ENCODE measurements at places on chromosomes 12 and 14. TPM values are rescaled to one million over a fixed set of nuclear protein-coding genes. Genes with fewer than 3 reads are reported as not detected.

Gene KLRB1
- total RNA-seq, result 17.3 TPM

GRCh38 chr12:108234158-108234557 is 105.0 kb downstream of the CMKLR1 start:
- no peak for DNase-seq

- DNase-seq, result no peak
Observed at GRCh38 chr14:28570391-28570790, 196.2 kb upstream of the FOXG1 start.

- DNase-seq, result no peak
Observed at GRCh38 chr14:71286126-71286525, 378.9 kb downstream of the PCNX1 start.

Gene PPFIA2
- total RNA-seq, result 0.88 TPM

DNA sequence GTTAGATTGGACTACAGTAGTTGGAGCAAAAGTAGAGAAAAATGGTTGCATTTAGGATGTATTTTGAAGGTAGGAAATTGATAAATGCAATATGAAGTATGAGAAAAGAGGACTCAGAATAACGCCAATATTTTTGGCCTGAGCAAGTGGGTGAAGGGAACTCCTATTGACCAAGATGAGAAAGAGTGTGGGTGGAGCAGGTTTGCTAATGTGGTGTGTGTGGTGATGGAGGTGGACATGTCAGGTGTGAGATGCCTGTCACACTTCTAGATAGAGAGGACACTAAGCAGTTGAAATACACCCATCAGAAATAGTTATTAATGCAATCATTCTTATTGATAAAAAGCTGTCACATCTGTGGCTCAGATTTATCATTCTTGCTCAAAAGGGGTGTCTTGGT is 7.3 kb downstream of the GUCY2C start:
- DNase-seq, result no peak

Gene FAM181A
- total RNA-seq, result not detected

DNA sequence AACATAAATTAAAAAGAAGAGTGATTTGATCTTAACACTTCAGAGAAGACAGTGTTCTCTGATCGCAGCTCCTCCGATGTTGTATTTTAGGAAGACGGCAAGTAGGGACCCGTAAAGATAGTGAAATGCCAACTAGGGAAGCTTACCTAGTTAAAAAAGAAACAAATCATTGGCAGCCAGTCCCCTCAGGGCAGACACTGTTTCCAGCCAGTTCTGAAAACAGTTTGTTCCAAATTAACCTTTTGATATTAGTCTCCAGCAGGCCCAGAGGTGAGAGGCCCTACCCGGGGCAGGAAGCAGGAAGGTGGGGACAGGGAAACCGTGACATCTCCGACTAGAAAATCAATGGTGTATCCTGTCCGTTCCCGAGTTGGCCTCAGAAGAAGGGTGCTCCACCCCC is 56.0 kb downstream of the KSR2 start:
- no peak for DNase-seq

Gene SPRYD4
- 4.2 TPM for total RNA-seq

DNA sequence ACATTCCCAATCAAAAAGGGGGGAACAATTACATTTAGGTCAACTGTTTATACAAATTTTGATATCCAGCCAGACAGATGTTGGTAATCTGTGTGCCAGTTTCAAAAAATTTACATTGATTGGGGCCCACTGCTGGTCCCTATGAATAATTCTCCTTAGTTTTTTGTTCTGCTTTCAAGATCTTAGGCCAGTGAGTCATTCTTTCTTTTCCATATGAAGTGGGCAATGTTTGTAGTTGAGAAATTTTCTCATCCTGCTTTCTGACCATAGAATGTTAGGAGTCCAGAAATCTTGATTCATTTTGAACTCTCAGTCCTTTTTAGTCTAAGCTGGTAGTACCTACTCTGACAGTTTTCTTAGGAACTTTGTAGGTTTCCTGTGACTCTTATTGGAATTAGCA is 244.3 kb downstream of the DIO2 start:
- DNase-seq, result no peak

GRCh38 chr12:104204690-104205480 is 10.7 kb upstream of the TXNRD1 start:
- no peak for DNase-seq

GRCh38 chr12:41250748-41251147 is 62.6 kb downstream of the PDZRN4 start:
- DNase-seq, result no peak

Gene TTC8
- 17.6 TPM for total RNA-seq

GRCh38 chr14:67882986-67883555 is 63.5 kb downstream of the RAD51B start:
- no peak for DNase-seq

GRCh38 chr14:38992067-38992844 is 110.8 kb downstream of the SEC23A start:
- no peak for DNase-seq

- no peak for DNase-seq
Observed at GRCh38 chr12:48110691-48111311, 4.9 kb upstream of the SENP1 start.

GRCh38 chr14:21894003-21894897 is 220.6 kb upstream of the OR4E1 start:
- peak; percentile 71 for DNase-seq

Gene SYCP3
- total RNA-seq, result 3.5 TPM

GRCh38 chr14:37655418-37655817 is 60.0 kb downstream of the TTC6 start:
- DNase-seq, result no peak

- peak; percentile 76 for DNase-seq
Observed at GRCh38 chr12:24742378-24742777, 206.5 kb downstream of the BCAT1 start.

Gene CCDC184
- 1.5 TPM for total RNA-seq

DNA sequence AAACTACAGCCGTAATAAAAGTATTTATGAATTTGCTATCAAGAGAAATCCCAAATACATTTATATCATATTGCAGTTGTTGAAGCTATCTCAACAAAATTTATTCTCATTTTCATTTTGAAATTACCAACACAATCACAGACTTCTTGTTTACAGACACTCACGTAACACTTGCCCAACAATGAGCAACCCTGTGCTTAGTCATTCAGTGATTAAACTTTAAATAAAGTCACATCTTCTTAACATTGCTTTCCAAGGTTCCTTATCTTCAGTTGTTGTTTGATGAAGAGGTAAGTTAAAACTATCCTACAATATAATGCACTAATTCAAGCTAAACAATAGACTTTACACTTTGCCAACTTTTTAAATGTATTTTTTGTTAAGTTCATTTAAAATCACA is 601.8 kb downstream of the SLC16A7 start:
- DNase-seq, result no peak

GRCh38 chr12:2169940-2170339 is 117.2 kb downstream of the CACNA1C start:
- no peak for DNase-seq

DNA sequence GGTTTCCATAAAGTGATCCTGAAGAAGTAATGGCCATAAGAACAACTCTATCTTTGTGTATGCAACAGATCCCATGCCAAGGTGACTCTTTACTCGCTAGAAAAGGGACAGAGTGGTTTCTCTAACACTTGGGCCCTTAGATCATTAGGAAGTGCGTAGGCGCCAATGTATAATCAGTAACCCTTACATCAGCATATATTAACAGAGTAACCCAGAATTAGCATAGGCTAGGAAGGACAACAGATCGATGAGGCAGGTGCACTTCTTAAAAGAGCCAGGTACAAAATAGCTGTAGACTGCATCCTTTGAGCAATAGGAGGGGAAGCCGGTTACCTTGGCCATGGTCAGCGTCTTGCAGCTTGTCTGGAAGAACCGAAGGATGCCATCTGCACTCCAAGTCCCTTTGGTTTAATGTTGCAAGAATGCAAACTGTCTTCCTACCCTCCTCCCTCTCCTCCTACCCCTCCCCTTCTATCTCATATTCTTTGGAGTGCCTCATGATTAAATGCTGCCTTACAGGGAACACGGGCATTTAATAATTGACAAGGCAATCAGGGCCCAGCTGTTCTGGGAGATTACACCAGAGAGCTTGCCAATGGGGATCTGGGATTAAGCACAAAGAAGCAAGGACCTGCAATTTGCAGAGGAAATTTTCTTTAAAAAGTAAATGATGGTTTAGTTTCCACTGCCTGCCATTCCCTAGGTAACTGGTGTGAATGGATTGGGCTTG is 8.0 kb downstream of the GSG1 start:
- no peak for DNase-seq

DNA sequence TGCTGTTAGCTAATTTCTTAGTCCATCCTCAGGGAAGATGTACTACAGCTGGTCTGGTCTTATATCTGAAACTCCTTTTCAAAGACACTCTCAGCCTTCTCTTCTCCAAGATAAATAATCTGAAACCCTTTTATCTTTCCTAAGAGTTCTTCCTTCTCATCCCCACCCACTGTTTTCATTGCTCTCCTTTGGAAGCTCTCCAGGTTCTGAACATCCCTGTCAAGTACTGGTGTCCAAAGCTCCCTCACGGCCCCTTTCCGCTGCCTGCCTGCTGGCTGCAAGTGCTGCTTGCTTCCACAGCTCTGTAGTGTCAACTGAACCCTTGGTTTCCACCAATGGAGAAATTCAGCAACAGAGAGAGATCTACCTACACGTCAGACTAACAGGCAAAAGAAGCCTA is 6.6 kb upstream of the SLC6A13 start:
- DNase-seq, result no peak

GRCh38 chr12:97024393-97024792 is 117.3 kb downstream of the NEDD1 start:
- no peak for DNase-seq

Gene DHRS1
- total RNA-seq, result 35.7 TPM

GRCh38 chr14:45716572-45716971 is 463.6 kb upstream of the MIS18BP1 start:
- no peak for DNase-seq

GRCh38 chr12:67681105-67681778 is 32.7 kb downstream of the DYRK2 start:
- DNase-seq, result no peak

Measured in spleen (tissue), 13 donors.